ENCODE measurements at places on chromosomes 11 and 22.

GRCh38 chr11:134382257-134382656 lies 29.8 kb downstream of the B3GAT1 start:
- DNase-seq = no peak

DNA sequence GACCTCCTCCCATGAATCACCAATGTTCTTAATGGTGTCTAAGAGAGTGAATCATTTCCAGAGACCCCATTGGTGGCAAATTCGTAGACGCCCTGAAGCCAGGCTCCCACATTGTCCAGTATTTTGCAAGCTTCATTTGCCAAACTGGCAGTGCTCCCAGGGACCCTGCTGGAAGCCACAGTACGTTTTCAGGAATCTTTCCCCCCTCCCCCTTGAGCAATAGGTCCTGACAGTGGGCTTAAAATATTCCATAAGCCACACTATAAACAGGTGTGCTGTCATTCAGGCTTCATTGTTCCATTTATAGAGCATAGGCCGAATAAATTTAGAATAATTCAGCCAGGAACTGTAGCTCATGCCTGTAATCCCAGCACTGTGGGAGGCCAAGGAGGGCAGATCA lies 125.3 kb downstream of the MORC2 start:
- DNase-seq = no peak

DNA sequence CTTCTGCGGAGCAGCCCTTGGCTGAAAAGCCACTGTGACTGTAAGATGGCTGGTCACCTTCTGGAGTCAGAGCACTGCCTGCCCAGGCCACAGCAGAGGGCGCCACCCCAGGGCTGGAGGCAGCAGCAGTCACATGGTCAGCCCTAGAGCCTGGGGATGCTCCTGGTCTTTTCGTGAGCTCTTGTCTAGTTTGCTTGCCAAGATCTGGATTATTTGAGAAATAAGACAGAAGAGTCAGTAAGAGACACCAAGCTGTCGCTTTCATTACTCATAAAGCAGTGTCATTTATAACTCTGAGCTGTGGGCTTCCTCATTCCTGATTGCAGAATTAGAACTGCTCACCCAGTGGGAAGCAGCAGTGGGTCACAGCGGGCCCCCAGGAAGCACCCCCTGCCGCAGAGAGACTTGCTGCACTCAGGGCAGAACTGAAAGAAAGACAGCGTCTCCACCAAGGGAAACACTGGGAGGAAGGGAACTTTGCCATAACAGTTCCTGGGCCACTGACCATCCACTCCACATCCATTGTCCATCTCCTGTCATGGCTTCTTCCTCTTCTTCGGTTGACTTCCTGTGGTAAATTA lies 56.7 kb downstream of the PPP6R2 start:
- no peak for DNase-seq

DNA sequence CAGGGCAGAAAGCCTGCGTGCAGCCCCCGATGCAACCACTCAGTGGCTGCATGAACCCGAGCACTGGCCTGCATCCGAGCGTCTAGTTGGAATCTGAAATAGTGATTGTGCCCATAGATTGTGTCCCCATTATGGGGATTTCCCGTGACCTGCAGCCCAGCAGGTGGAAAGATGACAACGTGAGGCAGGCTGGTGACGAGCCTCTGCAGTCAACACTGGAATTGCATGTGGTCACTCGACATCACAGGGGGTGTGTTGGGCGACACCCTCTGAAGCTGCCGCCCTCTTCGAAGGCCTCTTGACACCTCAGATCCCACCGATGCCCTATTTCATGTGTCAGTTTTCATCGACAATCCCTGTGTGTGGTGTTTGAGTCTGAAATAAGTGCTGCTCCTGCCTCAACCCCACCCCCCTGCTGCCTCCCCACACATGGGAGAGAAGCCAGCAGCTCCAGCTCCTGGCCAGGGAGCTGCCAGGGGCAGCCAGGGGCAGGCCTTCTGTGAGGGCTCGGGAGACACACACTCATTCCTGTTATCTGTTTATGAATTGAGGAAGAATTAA lies 172.0 kb upstream of the B3GAT1 start:
- DNase-seq = no peak

DNA sequence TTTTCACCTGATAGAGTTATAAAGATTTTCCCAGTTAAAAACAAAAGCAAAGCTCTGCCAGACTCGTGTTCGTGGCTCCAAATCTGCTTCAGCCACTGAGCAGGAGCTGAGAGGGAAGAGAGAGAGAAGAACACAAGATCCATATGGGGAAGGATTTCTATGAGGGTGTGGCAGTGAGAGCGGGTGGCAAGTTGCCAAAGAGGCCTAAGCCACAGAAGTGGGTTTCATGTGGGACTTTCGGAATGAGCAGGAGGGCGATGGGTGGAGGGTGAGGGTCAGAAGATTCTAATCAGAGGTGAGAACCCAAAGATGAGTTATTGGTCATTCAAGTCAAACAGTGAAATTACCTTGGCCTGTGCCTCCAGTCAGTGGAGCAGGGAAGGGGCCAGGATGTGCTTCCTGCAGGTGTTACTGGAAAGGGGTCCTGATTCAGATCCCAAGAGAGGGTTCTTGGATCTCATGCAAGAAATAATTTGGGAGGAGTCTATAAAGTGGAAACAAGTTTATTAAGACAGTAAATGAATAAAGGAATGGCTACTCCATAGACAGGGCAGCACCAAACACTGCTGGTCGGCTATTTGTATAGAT lies 40.5 kb upstream of the TOP3B start:
- no peak for DNase-seq

- DNase-seq = peak; percentile 19
These were observed 177.6 kb downstream of the IGLL1 start for GRCh38 chr22:23402275-23403151.

- no peak for DNase-seq
These were observed 68.4 kb downstream of the CCDC34 start for GRCh38 chr11:27294654-27295053.

- no peak for DNase-seq
These were observed 38.4 kb downstream of the NAV2 start for GRCh38 chr11:19751055-19751454.
